Epithelial cell of prostate (primary cell): ENCODE measurements at places on chromosomes 3 and 15.

DNA sequence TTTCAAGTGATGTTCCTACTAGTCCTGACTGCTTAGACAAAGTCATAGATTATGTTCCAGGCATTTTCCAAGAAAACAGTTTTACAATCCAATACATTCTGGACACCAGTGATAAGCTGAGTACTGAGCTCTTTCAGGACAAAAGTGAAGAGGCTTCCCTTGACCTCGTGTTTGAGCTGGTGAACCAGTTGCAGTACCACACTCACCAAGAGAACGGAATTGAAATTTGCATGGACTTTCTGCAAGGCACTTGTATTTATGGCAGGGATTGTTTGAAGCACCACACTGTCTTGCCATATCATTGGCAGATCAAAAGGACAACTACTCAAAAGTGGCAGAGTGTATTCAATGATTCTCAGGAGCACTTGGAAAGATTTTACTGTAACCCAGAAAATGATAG lies 3.8 kb downstream of the TIPARP start:
- no peak for DNase-seq

GRCh38 chr3:197309528-197310361 lies 11.3 kb upstream of the DLG1 start:
- DNase-seq = no peak

DNA sequence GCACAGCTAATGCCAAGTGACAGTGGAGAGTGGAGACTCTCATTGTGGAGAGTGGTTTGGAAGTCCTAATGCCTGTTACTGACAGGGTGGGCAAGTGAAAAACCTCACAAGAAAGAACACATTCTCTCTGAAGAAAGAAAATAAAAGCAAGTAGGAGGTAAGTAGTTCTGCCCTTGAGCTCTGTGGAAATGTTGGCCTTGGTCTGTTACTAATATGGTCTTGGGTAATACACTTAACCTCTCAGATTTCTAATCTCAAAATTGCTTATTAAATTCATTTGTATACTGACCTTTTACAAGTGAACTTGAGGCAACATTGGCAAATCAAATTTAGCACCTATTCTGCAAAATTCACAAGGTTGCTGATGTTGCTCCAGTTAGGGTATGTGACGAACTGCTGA lies 291.6 kb upstream of the CBLB start:
- DNase-seq = no peak

DNA sequence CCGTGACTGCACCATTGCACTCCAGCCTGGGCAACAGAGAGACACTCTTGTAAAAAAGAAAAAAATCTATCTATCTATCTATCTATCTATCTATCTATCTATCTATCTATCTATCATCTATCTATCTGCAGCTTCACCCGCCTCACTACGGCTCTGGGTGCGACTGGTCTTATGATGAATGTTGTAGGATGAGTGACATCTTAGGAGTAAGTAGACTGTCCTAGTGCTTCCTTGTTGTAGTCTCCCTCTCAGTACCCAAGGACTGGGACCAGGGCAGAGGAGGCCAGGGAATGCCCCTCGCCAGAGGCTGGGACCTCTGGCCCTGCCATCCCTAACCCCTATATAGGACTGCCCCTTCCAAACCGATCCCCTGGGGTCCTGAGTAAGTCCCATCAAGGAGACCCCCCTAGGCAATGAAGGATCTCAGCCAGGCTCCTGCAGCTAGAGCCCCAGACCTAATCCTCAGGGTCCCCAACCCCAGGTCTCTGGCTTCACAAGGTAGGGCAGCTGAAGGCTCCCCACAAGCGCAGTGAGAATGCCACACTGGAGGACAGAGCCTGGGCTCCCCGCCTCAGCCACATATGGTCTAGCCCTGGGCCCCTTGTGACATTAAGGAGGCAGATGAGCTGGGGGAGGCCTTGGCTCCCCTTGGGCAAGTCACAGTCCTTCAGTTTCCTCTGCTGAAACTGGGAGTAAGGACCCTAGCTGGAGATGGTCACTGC lies 879 bp upstream of the SEC13 start:
- DNase-seq = no peak

GRCh38 chr3:134448664-134449063 lies 37.1 kb downstream of the ANAPC13 start:
- no peak for DNase-seq

DNA sequence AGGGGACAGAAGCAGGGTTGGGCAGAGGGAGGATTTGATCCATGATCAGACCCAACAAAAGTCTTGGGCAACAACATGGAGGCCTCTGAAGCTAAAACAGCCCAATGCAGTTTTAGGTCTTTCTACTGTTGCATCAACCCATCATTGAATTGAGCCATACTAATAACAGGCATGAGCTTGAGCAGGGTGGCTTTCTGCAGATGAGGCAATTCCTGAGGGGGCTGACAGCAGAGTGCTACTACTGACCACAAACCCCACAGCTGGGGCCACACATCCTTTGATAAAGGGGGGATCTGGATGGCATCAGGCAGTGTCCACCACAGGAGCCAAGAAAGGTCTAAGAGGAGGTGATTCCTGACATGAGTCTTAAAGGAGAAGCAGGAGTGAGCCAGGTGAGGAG lies 517.0 kb upstream of the PPP2R3A start:
- no peak for DNase-seq
